Endothelial cell of umbilical vein (primary cell): ENCODE measurements at places on chromosomes 4 and X. TPM values are rescaled to one million over a fixed set of nuclear protein-coding genes. Genes with fewer than 3 reads are reported as not detected.
A peak's percentile ranks its signal among the peaks of the same experiment; 100 is the strongest.

DNA sequence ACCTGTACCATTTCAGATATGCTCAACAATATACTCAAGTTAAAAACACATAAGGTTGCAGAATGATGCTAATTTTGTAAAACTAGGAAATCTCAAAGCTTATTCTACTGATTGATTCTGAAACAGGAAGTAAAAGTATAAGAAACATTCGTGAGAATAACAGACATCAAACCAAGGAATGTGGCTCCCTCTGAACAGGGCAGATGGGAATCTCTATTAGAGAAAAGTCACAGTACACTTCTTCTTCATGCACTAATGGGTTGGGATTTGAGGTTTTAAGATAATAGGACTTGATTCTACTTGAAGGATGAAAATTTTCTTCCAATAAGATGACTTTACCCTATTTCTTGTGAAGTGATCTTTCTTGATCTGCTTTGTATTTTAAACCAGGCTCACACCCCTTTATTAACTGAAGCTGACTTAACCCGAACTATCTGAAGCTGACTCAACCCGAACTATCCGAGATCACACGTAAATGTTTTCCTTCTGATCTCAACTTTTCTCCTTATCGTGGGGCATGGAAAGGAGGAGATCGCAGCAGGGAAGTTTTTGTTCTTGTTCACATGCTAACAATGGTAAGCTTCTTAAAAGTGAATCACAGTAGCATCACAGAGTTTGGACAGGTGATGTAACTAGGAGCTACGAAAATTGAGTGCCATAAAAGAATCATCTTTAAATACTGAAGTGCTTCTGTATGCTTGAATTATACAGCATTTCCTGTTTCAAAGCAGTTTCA is 363.1 kb upstream of the ZFP42 start:
- no peak for DNase-seq

- no peak for DNase-seq
These were observed 565.1 kb upstream of the DIPK2B start for GRCh38 chrX:45765767-45766166.

DNA sequence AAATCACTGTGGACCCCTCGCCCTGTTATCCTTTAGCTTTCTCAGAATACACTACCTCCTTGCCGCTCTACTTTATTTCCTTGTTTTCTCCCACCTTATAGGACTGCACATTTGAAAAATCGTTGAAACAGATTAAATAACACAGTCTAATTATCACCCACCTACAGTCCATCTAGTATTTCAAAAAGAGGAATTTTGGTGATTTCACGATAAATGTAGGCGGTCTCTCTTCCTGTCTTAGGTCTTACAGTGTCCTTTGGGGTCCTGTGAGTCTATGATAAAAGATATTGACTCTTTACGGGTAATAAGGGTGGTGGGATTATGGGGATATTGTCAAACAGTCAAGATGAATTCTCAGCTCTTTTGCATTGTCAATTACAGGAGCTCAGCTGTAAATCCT is 2.4 kb upstream of the TBL1X start:
- no peak for DNase-seq

DNA sequence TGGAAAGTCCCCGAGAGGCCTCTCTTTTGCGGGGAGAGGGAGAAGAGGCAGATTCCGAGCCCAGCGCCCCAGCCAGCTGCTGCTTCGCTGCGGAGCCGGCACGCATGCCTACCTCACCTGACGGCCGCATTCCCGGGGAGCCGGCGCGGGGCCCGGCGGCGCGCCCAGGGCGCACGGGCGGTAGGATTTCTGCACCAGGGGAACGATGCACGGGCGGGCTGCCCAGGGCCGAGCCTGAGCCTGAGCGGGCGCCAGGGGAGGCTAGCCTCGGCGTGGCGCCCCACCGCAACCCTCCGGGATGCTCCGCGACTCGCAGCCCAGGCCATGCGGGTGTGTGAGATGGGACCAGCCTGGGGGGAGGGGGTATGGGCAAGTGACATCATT is 81.3 kb upstream of the SCML1 start:
- no peak for DNase-seq

DNA sequence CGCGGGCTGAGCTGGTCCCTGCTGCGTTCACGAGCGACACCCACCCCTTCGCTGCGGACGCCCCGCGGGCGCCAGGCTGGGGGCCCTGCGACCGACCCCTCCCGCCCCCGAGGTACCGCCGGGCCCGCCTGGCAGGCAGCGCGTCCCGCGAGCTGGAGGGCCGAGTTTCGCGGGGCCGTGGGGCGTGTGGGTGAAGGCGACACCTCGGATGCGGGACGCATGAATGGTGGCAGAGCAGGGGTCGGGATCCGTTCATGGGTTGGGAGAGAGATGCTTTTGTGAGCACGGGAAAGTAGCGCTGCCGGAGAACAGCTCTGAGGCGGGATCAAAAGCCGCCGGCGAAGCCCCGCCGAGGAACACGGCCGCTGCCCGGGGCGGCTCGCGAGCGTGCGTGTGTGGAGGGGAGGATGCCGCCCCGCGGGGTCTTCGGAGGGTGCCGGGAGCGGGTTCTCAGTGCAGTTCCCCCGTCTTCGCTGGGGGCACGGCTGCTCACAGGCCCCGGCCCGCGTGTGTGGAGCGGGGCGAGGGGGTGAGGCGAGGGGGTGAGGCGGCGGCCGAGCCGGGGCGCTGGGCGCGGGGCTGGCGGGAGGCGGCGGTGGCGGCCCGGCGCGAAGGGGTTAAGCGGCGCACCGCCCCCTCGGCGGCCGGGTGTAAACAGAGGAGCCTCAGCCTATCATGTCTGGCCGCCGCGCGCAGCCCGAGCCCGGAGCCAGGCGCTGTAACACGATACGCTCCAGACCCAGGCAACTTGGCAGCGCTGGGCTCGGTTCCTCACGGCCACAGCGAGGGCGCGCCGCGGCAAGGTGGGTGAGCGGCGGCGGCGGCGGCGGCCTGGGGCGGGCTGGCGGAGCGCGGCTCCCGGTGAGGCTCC is 205.3 kb downstream of the TENM3 start:
- peak; percentile 87 for DNase-seq

GRCh38 chrX:48451708-48452107 is 18.4 kb downstream of the SLC38A5 start:
- DNase-seq: no peak

- no peak for DNase-seq
These were observed 17.6 kb downstream of the PDGFC start for GRCh38 chr4:156953951-156954350.

DNA sequence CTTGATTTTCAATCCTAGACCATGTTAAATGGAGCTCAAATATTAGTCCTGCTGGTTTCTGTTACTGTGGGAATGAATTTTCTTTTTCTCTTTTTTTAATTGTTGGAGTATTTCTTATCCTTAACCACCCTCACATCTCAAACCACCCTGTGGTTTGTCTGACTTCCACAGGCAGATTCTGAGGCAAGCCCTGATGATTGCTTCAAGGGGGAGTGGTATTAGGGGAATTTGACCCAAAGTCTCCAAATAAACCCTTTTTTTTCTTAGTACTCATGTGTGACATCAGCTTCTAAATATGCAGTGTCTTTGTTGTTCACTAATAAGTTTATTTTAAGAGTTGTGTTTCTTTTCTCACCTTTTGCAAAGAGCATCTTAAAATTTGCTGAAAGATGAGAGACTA is 810.3 kb downstream of the IL1RAPL1 start:
- DNase-seq: no peak

DNA sequence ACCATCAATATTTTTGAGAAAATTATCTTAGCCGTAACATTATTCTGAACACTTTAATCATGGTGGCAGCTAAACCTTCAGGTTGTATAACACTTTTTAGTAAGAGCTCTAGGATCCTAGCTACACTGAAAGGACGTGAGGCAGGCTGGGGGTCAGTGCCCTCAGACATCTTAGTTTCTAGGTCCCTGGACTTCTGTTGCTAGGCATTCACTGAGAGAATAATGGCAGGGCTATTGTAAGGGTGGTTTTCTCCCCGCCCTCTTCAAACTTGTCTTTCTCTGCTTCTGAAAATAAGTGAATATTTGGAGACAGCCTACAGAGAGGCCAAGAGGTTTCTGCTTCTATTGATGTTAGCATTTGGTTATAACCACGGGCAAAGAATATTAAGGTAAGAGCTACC is 15.4 kb upstream of the MMRN1 start:
- DNase-seq: no peak

GRCh38 chr4:147732518-147733235 is 789 bp downstream of the ARHGAP10 start:
- peak; percentile 44 for DNase-seq

- no peak for DNase-seq
These were observed 75.9 kb upstream of the GAB1 start for GRCh38 chr4:143260750-143261149.

GRCh38 chrX:43474321-43474720 is 181.8 kb upstream of the MAOA start:
- no peak for DNase-seq

DNA sequence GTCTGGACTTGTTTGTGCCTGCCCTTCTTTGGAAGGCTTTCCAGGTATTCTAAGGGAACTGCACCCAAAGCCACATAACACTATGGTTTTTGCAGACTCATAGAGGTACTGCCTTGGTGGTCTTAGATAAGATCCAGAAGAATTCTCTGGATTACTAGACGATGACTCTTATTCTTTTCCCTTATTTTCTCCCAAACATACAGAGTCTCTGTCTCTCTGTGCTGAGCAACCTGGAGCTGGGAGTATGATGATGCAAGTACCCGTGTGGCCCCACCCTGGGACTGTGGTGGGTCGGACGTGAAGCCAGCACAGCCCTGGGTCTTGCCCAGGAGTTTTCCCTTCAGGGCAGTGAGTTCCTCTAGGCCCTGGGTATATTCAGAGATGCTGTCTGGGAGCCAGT is 1342.4 kb upstream of the TENM3 start:
- DNase-seq: no peak

DNA sequence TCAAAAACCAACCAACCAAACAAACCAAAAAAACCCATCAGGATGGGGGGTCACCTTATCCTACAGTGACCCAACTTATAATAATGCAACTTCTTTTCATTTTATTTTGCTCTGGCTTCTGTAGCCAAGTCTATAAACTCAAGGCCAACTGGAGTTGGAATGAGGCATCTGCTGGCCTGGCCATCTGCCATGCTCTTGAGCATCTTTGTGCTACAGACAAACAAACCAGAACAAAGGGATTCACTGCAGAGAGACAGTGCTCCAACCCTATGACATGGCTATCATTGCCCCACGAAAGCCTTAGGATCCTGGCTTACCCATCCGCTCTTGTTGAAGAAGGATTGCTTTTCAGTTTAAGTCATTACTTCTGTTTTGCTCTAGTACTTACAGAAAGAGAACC is 49.2 kb upstream of the SCRG1 start:
- DNase-seq: no peak

- no peak for DNase-seq
These were observed 69.8 kb upstream of the TTC29 start for GRCh38 chr4:147015491-147015890.

- DNase-seq: no peak
These were observed 467.9 kb upstream of the TENM3 start for GRCh38 chr4:181775298-181775697.

GRCh38 chr4:104868958-104869357 is 277.7 kb upstream of the TET2 start:
- no peak for DNase-seq

- no peak for DNase-seq
These were observed 146.5 kb downstream of the IL1RAPL2 start for GRCh38 chrX:104712515-104712914.

DNA sequence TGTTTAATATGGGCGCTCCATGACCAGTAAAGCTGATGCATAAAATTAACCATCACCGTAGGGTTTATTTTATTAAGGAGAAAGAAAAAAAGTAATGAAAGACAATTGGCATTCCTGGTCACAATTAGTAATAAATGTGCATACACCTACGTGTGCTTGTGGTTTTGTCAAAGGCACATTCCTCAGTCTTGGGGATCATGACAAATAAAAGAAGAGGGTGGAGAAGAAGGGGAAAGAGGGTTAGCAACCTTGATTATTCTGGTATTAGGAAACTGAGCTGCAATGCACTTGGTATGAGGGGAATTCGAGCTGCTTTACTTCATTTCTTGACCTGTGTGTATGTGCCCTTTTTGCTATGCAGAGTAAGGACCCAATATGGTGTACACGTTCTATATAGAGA is 1798.3 kb upstream of the PCDH7 start:
- no peak for DNase-seq

DNA sequence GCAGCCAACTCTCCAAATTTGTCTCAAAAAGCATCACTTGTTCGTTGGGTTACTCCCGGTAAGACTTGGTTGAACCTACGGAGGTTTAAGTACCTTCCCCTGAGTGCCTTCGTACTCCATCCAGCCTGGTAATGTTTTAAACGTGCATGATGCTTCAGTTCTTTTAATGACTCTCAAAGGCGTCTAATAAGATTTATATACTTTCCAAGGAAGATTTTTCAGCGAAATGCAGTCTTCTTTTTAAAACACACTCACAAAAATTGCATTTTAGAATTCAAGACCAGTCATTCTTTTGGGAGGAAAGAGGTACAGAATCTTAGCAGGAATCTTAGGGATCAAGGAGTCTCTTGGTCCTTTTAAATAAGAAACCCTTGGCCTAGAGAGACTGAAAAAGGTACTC is 430 bp upstream of the TRPC3 start:
- DNase-seq: no peak

- DNase-seq: no peak
These were observed 147.5 kb downstream of the TSPAN5 start for GRCh38 chr4:98510757-98511517.

GRCh38 chrX:150364347-150365050 is 1.4 kb downstream of the MAMLD1 start:
- peak; percentile 20 for DNase-seq

GRCh38 chr4:6229095-6229494 is 28.7 kb upstream of the JAKMIP1 start:
- DNase-seq: no peak

- DNase-seq: no peak
These were observed 144.0 kb downstream of the ADAM29 start for GRCh38 chr4:175062183-175062592.

DNA sequence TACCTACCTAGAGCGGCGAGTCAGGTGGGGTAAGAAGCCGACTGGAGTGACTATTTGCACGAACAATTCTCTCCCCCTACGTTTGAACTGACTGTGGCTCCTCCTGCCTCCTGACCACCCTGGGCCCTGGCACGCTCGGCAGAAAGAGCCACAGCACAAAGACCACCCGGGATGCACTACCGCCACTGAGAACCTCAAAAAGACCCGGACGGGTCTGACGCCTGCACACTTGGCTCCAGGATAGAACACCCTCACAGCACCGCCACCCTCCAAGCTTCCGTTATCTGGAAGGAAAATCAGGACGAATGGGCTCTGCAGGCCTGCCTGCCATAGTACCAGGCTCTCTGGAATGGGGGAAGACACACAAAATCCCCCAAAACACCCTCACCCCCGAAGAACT is 2.2 kb downstream of the LRPAP1 start:
- no peak for DNase-seq

- DNase-seq: no peak
These were observed 85.1 kb downstream of the MFAP3L start for GRCh38 chr4:169941141-169941540.

GRCh38 chr4:113077575-113077974 is 28.1 kb downstream of the ANK2 start:
- DNase-seq: no peak

Gene SLITRK2
- not detected in 2 replicates for total RNA-seq

Gene CXCL10
- total RNA-seq: not detected in 2 replicates

Gene TMSB15B
- 15.1 and 18.9 TPM in 2 replicates for total RNA-seq

Gene ZFYVE28
- 7.1 and 10.8 TPM in 2 replicates for total RNA-seq

Gene VSIG1
- 2.1 and 2.6 TPM in 2 replicates for total RNA-seq

Gene CT45A7
- total RNA-seq: not detected in 2 replicates

Gene DDX3X
- 300 and 304 TPM in 2 replicates for total RNA-seq

Gene DGKQ
- 20.2 and 20.4 TPM in 2 replicates for total RNA-seq

Gene ATP1B4
- total RNA-seq: not detected in 2 replicates

Gene SERTM2
- not detected in 2 replicates for total RNA-seq

Gene EPHA5
- total RNA-seq: 0.31 and 1.3 TPM in 2 replicates

Gene PPEF2
- not detected in 2 replicates for total RNA-seq
